ENCODE measurements at places on chromosomes 3 and 15.

DNA sequence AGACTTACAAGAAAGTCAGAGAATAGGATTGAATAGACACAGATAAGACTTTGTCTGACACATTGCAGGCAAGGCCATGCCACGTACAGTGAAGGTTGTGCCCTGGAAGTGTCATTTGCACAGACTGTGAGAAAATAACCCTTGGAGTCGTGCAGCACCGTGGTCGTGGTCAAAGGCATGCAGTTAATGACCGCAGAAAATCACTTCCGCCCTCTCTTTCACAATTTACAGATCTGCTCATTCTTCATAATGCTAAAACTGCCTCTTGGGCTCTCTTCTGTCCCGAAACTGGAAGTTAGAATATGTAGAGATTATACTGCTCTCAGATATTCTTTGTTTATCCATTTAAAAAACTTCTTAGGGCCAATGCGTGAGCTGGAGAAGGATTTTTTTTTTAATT is 73.2 kb upstream of the CTXND1 start:
- DNase-seq = no peak

GRCh38 chr3:64878362-64878761 is 190.6 kb upstream of the ADAMTS9 start:
- no peak for DNase-seq

GRCh38 chr3:186849374-186849975 is 7.0 kb downstream of the ADIPOQ start:
- peak; percentile 9 for DNase-seq

DNA sequence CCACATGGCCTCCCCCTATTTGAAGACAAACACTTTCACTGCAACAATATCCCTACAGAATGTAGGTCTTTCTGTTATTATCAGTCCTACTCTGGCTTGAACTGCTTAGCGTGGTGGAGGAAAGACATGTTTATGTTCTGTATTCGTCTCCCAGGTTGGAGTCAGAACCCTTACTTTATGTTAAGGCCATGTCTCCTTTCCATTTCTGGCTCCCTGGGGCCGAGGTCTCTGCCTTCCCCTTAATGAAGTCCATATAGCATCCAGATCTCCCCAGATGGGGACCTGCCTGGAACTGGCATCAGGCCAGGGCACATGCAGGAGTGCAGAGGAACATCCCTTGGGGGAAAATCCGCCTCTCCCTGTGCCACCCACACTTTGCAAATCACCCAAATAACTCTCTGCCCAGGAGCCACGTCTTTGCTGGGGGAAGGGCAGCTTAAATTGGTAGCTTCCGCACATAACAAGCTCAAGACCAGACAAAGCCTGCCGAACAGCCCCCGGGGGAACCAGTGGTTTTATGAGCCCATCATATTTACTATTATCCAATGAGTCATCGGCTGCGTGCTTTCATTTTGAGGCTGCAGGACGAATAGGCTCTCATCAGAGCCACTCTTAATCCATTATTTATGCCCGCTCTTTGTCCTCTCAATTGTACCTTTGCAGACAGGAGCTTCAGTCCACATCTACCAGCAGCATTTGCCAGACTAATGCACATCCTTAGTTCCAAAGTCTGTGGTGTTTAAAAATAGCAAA is 237.0 kb downstream of the UACA start:
- no peak for DNase-seq

GRCh38 chr15:63990454-63990853 is 55.8 kb downstream of the DAPK2 start:
- no peak for DNase-seq

- DNase-seq = no peak
These were observed 72.2 kb downstream of the KLHL25 start for GRCh38 chr15:85722374-85723152.

- no peak for DNase-seq
These were observed 62.7 kb upstream of the TFRC start for GRCh38 chr3:196144383-196145105.

DNA sequence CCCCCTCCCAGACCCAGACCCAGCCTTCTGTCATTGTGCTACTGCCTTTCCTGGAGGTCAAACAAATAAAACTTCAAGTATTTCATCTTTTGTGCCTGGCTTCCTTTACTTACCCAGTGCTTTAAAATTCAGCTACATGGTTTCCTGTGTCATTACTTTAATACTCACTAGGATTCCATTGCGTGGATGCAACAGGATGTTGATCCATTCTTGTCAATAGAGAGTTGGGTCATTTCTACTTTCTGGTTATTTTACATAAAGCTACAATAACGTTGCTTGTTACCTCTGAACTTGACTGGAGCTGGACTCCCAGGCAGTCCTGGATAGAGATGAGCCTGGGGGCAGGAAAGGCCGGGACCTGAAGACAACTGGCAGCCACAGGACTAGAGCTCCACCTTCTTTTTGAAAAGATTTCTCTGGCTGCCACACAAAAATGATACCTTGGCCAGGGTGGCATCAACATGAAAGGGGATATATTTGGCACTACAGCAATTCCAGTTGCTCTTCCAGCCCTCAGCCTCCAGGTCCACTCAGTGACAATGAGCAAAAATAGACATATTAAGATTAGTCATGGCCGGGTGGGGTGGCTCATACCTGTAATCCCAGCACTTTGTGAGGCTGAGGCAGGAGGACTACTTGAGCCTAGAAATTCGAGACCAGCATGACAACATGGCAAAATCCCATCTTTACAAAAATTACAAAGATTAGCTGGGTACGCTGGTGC is 23.3 kb upstream of the HEG1 start:
- DNase-seq = no peak

DNA sequence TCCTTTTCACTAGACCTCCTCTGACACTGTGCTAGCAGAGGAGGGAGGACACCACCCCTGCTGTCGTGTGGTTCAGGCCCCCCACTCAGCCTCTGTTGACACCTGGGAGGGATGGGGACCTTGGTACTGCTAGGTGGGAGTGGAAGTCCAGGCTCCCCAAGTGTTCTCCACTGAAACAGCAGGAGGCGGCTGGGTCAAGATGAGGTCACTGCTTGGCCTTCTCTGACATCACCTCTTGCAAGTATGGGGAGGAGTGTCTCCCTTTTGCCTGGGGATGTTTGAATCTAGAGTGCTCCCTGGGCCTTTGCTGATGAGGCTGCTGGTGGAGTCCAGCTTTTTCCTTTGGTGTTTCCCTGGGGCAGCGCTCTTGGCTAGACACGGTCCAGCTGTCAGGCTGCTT is 101.5 kb downstream of the CHRNA7 start:
- DNase-seq = no peak

DNA sequence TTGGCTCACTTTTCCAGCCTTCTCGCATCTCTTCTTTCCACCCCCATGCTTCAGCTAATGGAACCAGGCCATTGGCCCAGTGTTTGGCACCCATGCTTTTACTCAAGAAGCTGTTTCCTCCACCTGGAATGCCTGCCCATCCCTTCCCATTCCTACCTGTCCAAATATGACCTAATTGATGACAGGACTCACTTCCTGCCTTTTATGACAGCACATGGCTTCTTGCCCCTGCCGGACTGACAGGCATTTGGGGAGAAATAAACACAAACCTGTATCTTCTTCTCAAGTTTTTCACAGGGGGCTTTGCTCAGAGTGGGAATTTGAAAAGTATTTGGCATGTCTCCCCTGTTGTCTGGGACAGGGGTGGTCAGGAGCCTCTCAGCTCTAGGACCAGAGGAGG is 120.1 kb downstream of the ABHD5 start:
- DNase-seq = no peak

DNA sequence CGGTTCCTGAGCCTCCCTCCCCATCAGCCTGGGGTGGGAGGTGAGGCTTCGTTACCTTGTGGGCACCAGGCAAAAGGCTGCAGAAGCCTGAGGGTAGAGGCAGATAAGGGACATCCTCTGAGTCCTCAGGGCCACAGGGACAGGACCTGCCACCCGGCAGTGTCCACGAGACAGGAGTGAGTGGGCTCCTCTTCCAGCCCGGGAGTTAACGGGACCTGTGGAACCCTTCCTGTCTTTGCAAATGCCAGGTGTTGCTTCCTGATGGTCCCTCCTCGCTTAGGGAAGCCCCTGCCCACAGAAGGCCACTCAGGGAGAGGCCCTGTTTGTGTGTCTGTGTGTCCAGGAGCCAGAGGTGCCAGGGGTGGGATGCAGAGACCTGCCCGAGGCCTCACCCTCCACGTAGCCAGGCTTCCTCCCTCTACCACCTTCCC is 111.1 kb upstream of the ALDH1A3 start:
- DNase-seq = no peak

DNA sequence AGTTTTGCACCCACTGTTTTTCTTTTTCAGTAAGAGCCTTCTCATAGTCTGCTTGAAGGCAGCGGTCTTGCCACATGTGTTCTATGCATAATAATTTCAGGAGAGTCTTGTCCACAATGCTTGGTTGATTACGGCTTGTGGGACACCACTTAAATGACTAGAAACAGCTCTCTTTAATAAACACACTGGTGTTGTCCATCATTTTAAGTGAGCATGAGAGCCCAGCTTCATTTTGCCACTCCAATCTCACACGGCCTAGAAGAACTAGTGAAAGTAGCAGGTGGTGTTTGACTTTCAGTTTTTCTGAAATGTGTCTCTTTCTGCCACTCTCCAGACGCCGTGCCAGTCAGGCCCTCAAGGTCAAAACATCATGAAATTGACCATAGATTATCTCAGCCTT is 292.1 kb downstream of the LPP start:
- DNase-seq = no peak

GRCh38 chr3:143825513-143825912 is 22.8 kb downstream of the SLC9A9 start:
- no peak for DNase-seq

DNA sequence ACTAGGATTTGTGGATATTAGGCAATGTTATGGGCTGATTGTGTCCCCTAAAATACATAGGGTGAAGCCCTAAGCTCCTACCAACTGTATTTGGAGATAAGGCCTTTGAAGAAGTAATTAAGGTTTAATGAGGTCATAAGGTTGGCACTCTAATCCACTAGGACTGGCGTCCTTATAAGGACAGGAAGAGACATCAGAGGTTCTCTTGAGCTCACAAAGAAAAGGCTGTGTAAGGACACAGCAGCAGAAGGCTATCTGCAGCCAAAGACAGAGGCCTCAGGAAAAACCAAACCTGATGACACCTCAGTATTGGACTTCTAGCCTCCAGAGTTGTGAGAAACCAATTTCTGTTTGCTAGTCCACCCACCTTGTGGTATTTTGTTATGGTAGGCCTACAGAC is 416.7 kb downstream of the ZBTB20 start:
- DNase-seq = no peak

DNA sequence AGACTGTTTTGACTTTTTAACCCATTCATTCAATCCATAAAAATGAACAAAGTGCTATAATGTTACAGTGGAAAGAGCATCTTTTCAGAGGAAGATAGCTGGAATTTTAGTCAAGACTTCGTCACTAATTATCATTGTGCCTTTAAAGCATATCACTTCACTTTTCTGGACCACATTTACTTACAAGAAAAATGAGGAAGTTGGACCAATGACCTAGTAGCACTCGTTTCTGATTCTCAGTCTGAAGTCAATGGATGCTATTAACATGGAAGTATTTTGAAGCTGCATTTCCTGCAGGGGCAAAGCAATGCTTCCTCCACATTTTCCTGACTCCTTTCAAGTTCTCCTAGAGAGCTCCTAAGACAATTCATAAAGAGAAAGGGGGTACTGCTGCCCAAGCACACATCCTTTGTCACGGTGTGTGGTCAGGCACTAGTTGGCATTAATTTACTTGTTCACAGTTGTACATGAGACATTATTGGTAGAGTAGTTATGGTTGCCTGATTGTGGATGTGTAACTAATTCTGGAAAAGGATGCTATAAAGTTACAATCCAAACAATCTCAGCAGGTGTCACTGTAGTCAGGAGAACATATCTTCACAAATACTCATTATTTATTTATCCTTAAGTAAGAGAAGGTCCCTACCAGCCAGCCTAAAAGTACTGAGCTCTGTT is 1049.1 kb downstream of the FHIT start:
- DNase-seq = no peak

GRCh38 chr3:150613709-150614480 is 10.8 kb downstream of the SELENOT start:
- no peak for DNase-seq

DNA sequence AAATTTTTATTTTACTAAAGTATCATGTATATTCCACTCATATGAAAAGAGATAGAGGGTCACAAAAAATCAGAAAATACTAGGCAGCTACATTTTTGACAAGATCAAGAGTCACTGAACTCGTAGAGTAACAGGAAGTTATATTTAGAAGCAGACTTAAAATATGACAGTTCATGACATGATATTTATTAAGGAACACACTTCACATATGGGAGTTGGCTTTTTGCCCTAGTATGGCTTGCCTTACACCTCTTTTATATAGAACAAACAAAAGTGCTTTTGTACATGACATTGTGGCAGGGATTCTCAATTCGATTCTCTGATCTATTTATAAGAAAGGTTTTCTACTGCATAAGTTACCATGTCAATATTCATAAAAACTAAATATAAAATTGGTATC is 80.1 kb upstream of the GBE1 start:
- DNase-seq = no peak

DNA sequence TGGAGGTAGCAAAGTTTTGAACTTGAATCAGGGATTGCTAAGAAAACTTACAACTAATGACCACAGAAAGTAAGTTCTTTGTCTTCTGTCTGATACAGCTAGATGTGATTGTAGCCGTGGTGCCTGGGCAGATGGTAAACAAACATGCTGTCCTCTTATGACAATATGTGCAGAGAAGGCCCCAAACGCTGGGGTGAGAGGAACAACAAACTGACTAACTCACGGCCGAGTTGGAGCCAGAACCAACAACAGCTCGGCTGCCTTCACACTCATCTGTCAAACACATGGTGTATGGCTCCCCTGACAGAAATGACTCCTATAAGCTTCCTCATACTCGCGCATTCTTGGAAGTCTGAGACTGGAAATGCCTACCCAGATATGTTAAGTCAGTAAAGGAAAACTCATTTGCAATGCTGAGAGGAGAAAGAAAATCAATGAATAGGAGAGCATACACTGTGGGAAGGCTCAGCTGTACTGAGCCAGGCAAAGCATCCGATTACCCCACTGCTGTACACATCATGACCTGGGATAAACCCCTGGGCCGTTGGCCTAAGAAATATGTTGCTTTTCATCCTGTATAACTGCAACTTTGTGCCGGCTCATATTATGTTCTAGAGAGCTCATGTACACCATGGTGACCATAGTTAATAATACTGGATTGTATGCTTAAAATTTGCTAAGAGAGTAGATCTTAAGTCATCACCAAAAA is 5.7 kb downstream of the THBS1 start:
- no peak for DNase-seq

DNA sequence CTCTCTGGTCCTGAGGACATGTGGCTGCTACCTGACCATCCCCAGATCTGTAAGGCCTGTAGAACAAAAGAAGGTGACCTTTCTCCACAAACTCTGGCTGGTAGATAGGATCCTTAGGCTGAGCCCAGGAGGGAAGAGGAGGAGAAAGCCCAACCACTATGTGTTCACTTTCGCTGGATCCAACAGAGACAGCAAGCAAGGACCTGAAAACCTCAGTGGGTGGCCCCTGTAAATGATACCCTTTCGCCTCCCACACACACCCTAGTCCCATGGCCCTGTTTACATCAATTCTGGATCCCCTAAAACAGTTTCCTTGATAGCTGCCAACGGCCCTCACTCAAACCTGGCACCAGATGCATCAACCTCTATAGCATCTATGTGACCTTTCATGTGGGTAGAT is 22.4 kb downstream of the CCDC12 start:
- DNase-seq = no peak

Measured in hippocampal formation (tissue), 2 donors.